ENCODE measurements at places on chromosomes 11 and 22.

GRCh38 chr11:23404225-23405160 is 544.2 kb upstream of the CCDC179 start:
- no peak for DNase-seq

GRCh38 chr11:93842461-93842860 is 8.0 kb downstream of the VSTM5 start:
- DNase-seq = no peak

DNA sequence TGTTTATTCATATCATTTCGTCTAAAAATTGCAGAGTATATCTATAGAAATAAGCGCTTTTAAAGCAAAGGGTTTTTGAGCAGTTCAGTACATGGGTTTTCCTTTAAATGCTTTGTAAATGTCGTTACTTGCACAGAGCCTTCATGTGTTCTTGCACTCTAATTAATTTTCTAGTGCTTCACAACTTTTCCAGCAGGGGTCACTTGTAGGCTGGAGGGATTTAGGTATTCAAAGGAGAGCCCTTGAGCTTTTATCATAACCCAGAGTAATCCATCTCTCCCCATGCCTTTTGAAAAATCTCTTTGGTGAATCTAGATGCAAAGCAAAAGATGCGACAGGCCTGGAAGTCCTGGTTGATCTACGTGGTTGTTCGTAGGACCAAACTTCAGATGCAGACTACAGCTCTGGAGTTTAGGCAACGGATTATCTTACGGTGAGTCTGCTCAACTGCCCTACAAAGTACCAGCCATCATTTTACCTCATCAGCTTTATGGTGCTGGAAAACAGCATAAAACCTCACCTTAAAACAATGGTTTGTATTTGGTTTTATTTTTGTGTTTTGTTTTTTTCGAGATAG is 60.4 kb downstream of the SFI1 start:
- DNase-seq = no peak

DNA sequence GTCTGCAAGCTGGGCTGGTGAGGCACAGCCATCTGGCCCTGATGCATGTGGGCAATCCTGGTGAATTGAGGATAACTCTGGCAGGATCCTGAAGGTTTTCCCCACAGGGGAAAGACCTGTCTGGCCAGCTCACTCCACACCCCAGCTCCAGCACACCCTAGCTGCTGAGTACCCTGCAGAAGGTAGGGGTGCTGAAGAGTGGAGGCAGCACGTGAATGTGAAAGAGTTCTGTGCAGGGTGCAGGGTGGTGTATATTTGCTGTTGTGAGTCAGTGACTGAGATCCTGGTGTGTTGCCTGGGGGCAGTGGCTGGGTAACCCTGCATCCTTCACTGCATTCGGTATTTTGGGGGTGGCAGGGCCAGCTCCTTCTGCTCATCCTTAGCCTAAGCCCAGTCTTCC is 22.4 kb downstream of the DGAT2 start:
- DNase-seq = no peak

GRCh38 chr11:93813974-93814373 is 29.9 kb downstream of the MED17 start:
- no peak for DNase-seq

- DNase-seq = no peak
These were observed 13.4 kb upstream of the CCND1 start for GRCh38 chr11:69627551-69627950.

- DNase-seq = no peak
These were observed 14.4 kb upstream of the BRSK2 start for GRCh38 chr11:1375161-1375954.

GRCh38 chr11:120142441-120143100 is 4.7 kb upstream of the TRIM29 start:
- DNase-seq = no peak

DNA sequence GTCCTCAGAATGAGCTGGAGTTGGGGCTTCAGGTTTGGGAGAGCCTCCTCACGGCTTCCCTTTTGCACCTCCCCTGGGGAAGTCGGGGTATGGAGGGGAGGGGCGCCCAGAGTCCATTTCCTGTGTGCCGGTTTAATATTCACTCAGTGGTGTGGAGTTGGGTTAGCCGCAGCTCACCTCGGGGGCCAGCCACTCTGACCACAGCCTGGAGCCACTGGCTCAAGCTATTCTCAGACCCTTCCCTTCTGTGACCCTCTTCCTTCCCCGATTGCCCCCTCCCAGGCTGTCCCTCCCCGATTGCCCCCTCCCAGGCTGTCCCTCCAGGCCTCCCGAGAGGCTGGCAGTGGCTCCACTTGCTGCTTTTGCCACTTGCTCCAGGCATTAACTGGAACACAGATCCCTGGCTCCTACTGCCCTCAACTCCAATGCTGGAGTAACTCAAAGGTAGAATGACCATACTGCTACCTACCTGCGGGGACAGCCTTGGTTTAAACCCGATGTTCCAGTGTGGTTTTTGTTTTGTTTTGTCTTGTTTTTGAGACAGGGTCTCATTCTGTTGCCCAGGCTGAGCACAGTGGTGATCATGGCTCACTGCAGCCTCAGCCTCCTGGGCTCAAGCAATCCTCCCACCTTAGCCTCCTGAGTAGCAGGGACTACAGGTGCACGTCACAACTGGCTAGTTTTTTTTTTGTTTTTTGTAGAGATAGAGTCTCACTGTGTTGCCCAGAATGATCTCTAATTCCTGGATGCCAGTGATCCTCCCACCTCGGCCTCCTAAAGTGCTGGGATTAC is 29.3 kb downstream of the RPUSD4 start:
- DNase-seq = no peak

DNA sequence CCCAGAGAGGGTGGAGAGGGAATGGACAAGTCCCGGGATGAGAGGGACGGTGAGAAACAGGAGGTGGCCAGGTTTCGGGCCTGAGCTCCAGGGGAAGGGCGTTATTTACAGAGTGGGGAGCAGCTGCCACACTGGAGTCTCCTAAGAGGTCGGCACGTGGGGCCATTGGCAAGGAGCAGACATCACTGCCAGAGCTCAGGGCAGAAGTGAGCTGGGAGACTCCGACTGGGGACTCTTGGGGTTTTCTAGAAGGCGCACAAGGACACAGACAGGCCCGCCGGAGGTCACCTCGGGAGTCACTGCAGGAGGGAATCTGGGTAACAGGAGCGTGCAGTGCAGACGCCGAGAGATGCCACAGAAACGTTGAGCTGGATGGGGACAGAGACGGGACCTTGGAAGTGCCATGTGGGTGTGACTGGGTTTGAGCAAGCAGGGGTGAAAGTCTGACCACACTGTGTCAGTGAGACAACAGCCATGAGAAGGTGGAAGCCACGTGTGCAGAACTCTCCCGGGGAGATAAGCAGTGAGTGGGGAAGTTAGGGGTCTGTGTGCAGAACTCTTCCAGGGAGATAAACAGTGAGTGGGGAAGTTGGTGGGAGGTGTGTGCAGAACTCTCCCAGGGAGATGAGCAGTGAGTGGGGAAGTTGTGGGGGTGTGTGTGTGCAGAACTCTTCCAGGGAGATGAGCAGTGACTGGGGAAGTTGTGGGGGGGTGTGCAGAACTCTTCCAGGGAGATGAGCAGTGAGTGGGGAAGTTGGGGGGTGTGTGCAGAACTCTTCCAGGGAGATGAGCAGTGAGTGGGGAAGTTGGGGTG is 187.5 kb downstream of the SHANK2 start:
- no peak for DNase-seq

DNA sequence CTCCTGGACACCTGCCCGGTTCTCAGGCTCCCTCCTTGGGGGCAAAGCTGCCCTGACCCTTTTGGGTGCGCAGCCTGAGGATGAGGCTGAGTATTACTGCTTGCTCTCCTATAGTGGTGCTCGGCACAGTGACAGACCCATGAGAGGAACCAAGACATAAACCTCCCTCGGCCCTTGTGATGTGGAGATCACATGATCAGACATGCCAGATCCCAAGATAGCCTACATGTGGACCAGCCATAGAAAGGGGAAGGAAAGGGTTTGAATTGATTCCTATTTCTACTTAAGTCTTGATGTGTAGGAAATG is 125.3 kb downstream of the VPREB1 start:
- no peak for DNase-seq

DNA sequence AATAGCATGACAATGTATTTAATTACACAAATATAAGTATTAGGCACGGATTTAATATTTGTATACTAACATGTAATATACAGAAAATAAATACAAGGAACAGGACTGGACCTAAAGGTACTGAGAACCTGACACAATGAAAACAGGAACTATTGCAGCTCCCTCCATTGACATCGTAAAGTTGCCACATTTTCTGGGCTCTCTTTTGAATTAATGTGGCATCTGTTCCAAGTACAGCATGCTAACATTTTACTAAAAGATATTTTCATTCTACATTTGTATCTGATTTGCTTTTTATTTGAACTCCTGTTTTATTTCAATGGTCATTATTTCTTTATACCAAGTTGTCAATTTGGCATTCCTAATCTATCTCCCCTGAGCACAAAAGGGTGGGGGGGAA is 15.3 kb downstream of the PHF21A start:
- DNase-seq = no peak

DNA sequence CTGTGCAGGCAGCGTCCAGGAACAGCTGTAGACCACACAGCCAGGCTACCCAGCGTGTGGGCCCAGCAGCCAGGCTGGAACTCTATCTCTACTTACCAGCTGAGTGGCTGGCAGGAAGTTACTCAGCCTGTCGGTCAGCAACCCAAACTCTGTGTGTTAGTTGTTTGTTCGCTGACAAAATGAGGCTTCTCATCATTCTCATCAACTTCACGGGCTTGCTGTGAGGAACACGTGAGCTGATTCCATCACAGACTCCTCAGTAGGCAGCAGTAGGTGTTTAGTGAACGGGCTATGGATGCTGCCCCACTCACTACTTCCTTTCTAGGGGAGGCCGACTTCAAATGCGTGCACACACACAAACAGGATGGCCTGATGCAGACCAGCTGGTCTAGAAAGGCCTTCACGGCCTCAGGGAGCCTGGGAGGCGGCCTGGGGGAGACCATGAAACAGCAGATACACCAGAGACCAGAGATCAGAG is 830 bp upstream of the SPDYC start:
- DNase-seq = no peak

DNA sequence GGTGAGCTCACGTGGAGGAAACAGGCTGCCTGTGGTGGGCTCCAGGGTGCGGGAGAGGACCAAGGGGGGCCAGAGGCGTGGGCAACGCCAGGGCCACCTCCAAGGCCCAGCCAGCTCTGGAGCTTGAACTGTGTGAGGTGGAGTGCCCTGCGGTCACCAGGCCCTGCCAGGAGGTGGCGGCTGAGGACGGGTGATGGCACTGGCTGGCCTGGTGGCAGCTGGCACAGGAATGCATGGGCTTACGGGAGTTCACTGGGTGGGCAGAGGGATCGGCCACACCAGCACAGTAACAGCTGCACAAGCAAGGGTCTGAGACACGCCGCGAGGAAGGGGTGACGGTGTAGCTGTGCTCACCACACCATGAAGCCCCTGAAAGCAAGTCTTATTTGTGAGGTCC is 15.8 kb downstream of the TOLLIP start:
- no peak for DNase-seq

DNA sequence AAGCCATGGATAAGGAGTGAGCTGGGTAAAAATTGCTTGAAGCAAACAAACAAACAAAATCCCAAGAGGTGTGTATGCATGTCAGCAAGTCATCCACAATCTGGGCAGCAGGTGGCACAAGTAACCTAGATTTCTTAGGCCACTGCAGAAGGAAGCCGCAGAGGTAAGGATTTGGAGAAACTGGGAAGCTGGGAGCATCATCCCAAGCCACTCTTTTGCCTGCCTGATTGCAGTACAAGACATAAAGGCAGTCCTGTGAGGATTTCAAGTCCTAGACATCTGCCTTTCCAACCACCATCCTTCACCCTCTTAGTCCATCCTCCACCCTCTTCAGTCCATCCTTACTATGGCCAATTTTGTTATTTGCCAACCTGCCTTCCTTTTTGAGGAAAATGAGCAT is 67.2 kb upstream of the BMAL1 start:
- DNase-seq = peak; percentile 3

GRCh38 chr11:10109806-10110205 is 184.2 kb downstream of the SBF2 start:
- no peak for DNase-seq

GRCh38 chr11:11909727-11910126 is 68.0 kb downstream of the USP47 start:
- DNase-seq = no peak

DNA sequence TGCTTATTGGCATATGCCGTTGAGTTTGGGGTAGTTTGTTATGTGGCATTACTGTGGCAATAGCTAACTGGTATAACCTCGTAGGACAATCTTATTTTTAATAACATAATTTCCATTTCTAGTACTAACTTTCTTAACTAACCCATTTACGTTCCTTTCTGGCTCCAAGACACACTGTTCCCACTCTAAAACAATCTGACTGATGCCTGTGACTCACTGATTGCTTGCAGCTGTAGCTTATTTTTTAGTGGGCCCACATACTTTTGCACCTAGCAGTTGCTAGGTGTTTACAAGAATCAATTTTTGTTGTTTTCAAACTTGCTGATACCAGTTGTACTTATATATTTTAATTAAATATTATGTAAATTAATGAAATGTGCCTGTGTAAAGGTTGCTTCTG is 52.2 kb downstream of the FAT3 start:
- DNase-seq = no peak

DNA sequence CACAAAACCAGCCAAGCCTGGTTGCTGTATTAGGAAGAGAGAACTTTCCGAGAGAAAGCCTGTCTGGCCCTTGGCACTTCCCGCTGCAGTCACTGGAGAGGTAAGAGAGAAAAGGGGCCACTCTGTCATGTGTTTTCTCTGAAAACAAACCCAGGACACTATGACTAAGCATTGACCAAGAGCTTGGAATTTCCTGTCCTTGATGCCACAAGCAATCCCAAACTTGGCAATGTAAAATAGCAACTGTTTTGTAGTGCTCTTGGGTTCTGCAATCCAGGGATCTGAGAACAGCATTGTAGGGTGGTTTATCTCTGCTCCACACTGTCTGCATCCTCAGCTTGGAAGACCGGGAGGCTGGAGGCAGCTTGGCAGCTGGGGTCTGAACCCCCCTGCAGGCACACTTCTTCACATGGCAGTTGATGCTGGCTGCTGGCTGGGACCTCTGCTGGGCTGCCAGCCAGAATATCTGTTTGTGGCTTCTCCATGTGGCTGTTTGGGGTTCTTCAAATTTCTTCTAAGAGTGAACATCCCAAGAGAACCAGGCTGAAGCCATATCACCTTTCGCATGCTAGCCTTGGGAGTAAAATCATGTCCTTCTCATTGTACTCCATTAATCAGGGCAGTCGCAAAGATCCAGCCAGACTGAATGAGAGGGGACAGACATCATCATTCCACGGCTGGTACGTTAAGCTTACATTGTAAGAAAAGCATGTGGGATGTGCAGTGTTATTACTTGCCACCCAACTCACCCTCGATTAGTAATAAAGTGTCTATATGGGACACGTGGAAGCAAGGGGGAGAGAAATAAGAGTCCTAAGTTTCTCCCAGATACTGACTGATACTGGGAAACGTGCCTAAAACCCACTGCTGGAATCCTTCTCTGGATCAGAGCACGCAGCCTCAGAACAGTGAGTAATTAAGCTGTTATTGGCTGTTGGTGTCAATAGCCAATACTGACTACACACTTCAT is 537.4 kb upstream of the B3GAT1 start:
- no peak for DNase-seq

- no peak for DNase-seq
These were observed 1.0 kb upstream of the POLD4 start for GRCh38 chr11:67354075-67355022.

- no peak for DNase-seq
These were observed 705 bp downstream of the PTPRJ start for GRCh38 chr11:47980907-47981621.

- DNase-seq = no peak
These were observed 186.1 kb downstream of the MYO18B start for GRCh38 chr22:25928038-25928437.

GRCh38 chr11:39810358-39810757 is 1649.1 kb downstream of the LRRC4C start:
- DNase-seq = no peak

GRCh38 chr11:128472128-128473089 is 114.9 kb downstream of the ETS1 start:
- no peak for DNase-seq

Data from T follicular helper cell (primary cell).